ENCODE measurements at places on chromosomes 12 and 14.

DNA sequence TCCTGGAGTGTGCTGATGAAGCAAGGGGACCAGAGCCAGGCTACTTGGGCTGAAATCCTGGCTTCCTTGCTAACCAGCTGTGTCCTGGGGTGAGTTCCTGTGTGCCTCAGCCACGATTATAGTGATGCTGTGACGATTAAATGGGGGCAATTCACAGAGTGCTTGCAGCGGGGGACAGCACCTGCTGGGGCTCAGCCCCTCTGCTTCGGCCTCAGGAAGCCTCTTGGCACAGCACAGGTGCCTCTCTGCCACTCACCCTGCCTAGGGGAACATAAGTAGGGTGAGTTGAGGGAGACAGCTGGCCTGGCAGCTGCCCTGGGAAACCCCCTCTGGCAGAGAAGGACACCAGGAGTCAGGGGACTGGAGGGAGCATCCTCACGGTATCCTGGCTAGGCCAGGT lies 9.4 kb downstream of the KRT80 start:
- no peaks in the 10 kb centered on the region for H3K27me3 ChIP-seq
- H3K36me3 ChIP-seq = no peaks in the 10 kb centered on the region
- H3K4me1 ChIP-seq = peaks cover 41% of the 10 kb centered on the region

DNA sequence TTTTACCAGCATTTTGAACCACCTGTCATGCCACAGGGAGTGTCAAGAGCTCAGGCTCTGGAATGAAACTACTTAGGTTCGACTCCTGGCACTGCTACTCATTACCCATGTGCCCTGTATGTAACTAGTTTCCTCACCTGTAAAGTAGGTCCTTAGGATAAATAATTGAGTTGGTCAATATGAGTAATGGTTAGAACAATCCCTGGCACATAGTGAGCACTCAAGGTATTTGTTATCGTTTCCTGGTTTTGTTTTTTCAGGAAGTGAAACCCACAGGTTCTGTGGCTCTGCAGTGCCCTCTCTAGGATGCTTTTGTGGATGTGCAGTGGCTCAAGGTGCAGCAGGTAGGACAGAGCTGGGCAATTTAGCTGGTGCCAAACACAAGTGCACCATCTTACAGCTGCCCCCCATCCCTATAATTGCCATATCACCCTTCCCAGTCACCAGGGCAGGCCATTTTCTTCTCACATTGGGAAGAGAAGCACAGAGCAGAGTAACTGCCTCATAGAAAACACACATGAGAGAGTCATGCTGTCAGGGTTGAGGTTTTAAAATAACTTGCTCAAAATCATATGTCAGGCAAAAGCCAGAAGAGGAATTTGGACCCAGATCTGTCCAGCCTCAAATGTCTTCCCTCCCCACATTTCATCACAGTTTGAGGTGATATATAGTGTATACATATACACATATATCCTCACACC lies 297.5 kb downstream of the RPAP3 start:
- DNase-seq = no peak
- H3K27me3 ChIP-seq = no peaks in the 10 kb centered on the region
- no peak overlapping the region for H3K4me3 ChIP-seq
- H3K27ac ChIP-seq = no peak overlapping the region

GRCh38 chr12:86600664-86601231 lies 344.6 kb upstream of the MGAT4C start:
- DNase-seq = no peak
- no peaks in the 10 kb centered on the region for H3K27me3 ChIP-seq
- no peak overlapping the region for H3K4me3 ChIP-seq
- H3K27ac ChIP-seq = no peak overlapping the region

GRCh38 chr14:51436630-51437029 lies 196.6 kb downstream of the TMX1 start:
- DNase-seq = no peak
- peaks cover 4% of the 10 kb centered on the region for H3K4me1 ChIP-seq
- H3K27ac ChIP-seq = no peak overlapping the region
- H3K4me3 ChIP-seq = no peak overlapping the region
- H3K27me3 ChIP-seq = no peaks in the 10 kb centered on the region
- H3K36me3 ChIP-seq = no peaks in the 10 kb centered on the region

DNA sequence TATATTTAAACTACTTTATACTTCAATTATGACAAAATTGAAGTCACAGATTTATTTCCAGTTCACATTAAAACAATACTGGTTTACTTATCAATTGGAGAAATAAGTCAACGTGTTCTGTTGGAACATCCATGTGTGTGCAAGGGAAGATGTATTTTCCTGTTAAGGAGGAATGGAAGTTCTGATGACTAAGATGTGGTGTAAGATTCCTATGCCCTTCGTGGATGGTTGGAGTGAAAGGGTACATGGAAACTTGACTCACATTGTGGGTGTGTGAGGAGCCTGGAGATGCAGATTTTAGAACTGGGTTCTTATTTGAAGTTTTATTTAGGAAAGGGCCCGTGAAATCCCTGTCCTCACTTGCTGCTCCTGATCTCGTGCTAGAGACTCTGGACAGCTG lies 95.3 kb downstream of the CATSPERB start:
- no peaks in the 10 kb centered on the region for H3K4me1 ChIP-seq
- H3K36me3 ChIP-seq = no peaks in the 10 kb centered on the region
- DNase-seq = no peak

- no peaks in the 10 kb centered on the region for H3K36me3 ChIP-seq
- peaks cover 10% of the 10 kb centered on the region for H3K4me1 ChIP-seq
- H3K27ac ChIP-seq = no peak overlapping the region
- no peaks in the 10 kb centered on the region for H3K27me3 ChIP-seq
- H3K4me3 ChIP-seq = no peak overlapping the region
These were observed 3.5 kb downstream of the FOS start for GRCh38 chr14:75282170-75282554.

GRCh38 chr14:68464711-68465110 lies 328.2 kb downstream of the ZFP36L1 start:
- H3K27me3 ChIP-seq = no peaks in the 10 kb centered on the region
- H3K27ac ChIP-seq = no peak overlapping the region

DNA sequence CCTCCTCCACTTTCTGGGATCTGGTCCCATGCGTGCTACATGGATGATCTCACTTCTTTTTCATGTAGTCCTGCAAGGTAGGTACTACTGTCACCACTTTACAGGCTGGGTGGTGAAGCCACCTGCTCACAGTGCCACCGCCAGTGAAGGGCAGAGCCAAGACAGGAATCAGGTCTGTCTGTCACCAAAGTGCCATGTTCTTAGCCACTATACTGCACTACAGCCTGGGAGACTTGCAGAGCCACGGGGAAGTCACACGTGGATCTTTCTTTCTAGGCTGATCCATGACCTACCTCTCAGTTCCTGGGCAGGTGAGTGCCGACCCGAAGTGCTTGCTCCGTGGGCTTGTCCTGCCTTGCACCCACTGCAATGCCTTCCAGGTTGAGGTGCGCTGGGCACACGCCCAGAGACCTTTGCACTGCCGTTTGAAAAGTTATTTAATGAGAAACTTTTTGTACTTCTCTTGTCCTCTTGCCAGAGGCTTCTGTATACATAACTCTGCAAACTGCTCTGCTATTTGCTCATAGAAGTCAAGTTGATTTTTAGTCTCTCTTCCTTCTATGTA lies 19.7 kb upstream of the CLMN start:
- H3K27me3 ChIP-seq = peaks cover 8% of the 10 kb centered on the region
- no peaks in the 10 kb centered on the region for H3K4me1 ChIP-seq
- H3K36me3 ChIP-seq = no peaks in the 10 kb centered on the region
- H3K27ac ChIP-seq = no peak overlapping the region
- DNase-seq = no peak

GRCh38 chr12:116590561-116590960 lies 31.4 kb downstream of the MAP1LC3B2 start:
- DNase-seq = no peak
- H3K4me1 ChIP-seq = peaks cover 18% of the 10 kb centered on the region
- H3K27me3 ChIP-seq = no peaks in the 10 kb centered on the region

DNA sequence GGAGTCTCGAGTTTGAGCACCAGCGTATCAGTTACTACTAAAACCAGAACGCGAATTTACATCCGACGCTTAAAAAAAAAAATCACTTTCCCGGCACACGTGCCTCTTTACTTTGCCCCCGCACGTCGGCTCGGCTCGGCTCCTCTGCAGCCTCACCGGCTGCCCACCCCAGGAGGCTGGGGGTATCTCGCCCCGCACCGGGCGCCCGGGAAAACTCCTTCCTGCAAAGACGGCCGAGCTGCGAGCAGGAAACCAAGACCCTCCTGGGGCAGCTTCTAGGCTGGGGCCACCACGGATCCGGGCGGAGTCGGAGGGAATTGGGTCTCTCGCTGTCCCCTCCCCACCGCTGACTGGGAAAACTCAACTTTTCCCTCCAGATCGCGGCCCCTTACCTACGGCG lies 610 bp downstream of the VSIG10 start:
- no peaks in the 10 kb centered on the region for H3K36me3 ChIP-seq
- H3K27ac ChIP-seq = no peak overlapping the region
- peaks cover 14% of the 10 kb centered on the region for H3K4me1 ChIP-seq

DNA sequence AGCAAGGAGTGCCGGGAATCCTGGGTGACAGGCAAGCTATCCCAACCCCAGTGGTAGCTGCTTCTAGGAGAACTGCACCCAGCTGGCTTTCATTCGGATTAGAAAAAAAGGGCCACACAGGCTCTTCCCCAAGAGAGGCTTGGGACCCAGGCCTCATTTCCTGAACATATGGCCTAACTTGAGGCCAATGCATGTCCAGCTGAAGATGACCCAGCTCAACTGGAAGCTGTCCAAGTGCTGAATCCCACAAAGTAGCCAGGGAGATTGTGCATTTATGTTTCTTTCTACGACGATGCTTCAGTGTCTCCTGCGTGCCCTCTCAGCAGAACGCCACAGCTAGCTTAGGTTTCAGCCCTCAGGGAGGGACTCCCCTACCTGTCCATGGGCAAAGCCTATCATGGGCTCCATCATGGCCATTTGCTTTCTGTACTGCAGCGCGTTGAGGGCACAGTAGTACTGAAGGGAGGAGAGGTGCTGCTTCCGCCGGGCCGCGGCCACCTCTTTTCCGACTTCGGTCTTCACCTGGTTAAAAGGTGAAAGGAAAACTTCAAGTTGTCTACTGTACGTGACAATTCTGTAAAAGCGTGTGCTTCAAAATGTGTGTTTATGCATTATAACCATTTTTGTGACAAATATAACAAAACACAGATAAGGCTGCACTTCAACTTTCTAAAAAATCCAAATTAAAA lies 29.1 kb downstream of the APPL2 start:
- no peak for DNase-seq
- H3K4me1 ChIP-seq = peaks cover under 1% of the 10 kb centered on the region
- H3K4me3 ChIP-seq = no peak overlapping the region
- H3K27me3 ChIP-seq = no peaks in the 10 kb centered on the region

- H3K4me1 ChIP-seq = peaks cover 11% of the 10 kb centered on the region
- no peak overlapping the region for H3K27ac ChIP-seq
- no peaks in the 10 kb centered on the region for H3K27me3 ChIP-seq
- no peaks in the 10 kb centered on the region for H3K36me3 ChIP-seq
These were observed 30.7 kb downstream of the CRADD start for GRCh38 chr12:93707836-93708235.

DNA sequence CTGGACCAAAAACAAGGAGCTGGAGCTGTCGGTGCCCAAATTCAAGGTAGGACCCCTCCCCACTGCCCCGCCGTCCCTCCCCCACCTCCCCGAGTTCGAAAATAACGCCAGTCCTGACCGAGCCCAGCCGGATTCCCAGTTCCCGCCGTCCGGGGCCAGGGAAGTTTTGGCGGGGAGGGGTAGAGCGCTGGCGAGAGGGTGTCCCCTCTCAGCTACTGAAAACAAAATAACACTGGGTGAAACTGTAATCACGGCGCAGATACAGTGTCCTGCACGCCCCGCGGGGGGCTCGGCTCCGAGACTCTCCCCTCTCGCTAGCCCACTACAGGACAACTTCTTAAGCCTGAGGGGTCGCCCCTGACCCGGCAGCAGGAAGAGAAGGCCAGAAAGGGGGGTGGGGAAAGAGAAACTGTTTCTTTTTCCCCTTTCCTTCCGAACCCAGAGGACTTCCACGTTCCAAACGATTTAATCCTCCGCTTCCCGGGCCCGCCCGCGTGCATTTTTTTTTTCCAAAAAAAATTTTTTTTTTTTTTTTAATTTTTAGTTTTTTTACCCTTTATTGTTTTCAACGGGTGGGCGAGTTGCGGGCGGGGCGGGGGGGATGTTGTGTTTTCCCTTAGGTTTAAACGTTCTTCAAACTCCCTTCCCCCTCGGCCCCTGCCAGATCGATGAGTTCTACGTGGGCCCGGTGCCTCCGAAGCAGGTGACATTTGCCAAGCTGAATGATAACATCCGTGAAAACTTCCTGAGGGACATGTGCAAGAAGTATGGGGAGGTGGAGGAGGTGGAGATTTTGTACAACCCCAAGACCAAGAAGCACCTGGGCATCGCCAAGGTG lies 1.6 kb downstream of the SETD1B start:
- peak overlapping the region; percentile 100 for H3K27ac ChIP-seq
- H3K4me1 ChIP-seq = peaks cover 12% of the 10 kb centered on the region
- H3K36me3 ChIP-seq = no peaks in the 10 kb centered on the region

DNA sequence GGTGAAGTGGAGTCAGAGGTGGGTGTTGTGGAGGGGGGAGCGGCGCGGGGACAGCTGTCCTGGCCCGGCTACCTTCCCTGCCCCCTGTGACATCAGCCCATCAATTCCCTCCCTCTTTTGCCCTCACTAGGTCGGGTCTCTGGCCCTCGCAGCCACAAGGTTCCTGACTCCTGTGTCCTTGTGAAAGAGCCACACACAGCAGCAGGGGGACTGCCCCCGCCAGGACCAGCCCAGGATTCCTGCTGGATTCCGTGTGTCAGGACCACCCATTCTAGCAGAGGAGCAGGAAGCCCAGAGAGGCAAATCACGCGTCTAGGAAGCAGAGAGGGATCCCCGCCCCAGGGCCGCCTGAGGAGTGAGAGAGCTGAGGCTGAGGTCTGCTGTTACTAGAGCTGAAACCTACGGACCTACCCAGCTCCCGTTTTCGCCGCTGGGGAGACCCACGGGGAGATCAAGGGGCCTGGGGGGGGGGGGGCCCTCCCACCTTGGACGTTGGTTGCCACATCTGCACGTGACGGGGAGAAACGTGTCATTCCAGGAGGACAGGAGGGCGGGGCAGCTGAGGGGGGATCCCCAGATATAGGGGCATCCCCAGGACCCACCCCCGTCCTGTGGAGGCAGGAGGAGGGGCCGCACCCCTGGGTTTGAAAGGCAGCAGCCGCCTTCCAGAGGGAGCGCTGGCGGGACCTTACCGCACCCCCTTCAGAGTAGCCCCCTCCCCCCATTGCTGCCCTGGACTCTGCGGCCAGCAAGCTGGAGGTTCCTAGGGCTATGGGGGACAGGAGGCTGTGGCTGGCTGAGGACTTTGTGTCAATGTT lies 12.5 kb upstream of the INF2 start:
- H3K27ac ChIP-seq = peak overlapping the region; percentile 93
- H3K4me3 ChIP-seq = peak overlapping the region; percentile 76
- no peaks in the 10 kb centered on the region for H3K36me3 ChIP-seq
- peaks cover 39% of the 10 kb centered on the region for H3K4me1 ChIP-seq
- H3K27me3 ChIP-seq = no peaks in the 10 kb centered on the region

DNA sequence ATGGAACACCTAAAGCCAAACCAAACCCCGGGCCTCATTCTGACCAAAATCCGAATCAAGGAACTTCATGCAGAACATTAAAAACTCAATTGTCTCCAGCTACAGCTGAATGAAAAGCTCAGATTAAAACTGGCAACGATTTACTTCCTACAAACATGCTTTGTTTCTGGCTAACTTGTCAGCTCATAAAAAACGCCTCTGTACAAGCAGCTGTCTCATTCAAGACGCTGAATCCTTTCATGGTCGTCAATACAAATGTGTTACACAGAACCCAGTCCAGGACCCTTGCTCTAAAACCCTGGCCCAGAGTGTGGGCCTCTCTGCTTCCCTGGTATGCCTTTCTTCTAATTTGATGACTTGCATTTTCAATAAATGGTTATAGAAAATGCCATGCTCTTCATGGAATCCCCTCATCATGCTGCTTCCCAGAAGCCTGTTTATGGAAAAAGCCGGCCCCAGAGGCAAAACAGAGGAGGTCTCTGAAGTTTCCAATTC lies 183.1 kb downstream of the PHLDA1 start:
- H3K36me3 ChIP-seq = no peaks in the 10 kb centered on the region
- H3K4me1 ChIP-seq = peaks cover 26% of the 10 kb centered on the region
- H3K27ac ChIP-seq = peak overlapping the region; percentile 3
- no peak for DNase-seq
- H3K4me3 ChIP-seq = no peak overlapping the region
- no peaks in the 10 kb centered on the region for H3K27me3 ChIP-seq

Measured in heart left ventricle (tissue), 16 donors.